ENCODE measurements at places on chromosomes 7 and 10.

DNA sequence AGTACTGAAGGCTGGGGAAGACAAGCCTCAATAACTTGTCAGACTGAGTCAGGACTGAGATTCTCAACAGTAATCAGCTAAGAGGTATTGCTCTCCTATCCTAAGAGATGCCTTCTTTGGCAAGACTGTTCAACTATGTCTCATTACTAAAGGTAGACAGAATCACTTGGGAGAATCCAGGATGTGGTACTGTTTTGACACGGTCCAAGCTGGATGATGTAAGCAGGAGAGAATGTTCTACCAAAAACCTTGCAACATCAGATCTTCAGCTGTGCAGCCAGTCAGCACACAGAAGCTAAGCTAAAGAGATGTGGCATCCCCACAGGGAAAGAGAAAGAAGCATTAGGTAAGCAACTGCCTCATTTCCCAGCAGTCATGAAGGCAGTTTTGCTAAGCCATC, 391.4 kb downstream of the NRG3 start:
- no peak for DNase-seq

DNA sequence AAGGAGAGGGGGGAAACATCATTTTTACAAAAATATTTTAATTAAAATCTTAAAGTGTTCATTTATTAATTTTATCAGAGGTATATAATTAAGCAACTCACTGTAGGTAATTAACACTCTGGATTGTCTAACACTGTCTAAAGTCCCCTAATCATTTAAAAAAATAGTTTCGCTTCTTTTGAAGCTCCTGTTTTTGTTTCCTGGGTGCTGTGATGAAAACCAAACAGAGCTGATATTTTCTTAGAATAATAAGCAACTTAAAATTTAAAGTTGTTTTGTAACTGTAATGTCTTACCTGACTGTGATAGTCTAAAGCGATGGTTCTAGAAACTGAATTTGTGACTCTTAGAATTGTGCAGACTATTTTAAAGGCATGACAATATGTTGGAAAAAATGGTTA, 961.0 kb downstream of the GATA3 start:
- DNase-seq = no peak

DNA sequence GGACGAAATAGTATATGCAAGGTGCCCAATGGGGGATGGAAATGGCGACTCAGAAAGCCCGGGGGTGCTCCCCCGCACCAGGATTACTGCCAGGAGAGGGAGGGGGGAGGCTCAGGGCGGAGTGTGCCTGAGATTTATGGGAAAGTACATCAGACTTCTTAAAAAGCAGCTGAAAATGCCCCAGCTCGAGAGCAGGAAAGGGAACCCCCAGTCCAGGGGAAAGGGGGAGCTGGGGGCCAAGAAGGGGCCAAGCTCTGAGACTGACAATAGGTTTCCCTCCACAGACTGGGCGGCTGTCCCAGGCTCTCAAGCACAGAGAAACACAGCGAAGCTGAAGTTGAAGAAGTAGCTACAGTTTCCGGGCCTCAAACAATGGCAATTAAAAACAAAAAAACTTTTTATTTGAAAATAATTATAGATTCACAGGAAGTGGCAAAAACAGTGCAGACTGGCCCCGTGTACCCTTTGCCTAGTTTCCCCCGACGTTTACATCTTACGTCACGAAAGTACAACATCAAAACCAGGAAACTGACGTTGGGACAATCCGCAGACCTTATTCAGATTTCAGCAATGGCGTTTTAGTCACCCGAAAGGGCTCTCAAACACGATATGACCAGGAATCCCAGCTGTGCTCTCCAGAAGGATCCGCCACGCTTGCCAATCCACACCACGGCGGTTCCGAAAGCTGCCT, 83.9 kb upstream of the FGFR2 start:
- no peak for DNase-seq

- DNase-seq = no peak
Observed at GRCh38 chr7:157791261-157791660, 454.5 kb downstream of the DNAJB6 start.

DNA sequence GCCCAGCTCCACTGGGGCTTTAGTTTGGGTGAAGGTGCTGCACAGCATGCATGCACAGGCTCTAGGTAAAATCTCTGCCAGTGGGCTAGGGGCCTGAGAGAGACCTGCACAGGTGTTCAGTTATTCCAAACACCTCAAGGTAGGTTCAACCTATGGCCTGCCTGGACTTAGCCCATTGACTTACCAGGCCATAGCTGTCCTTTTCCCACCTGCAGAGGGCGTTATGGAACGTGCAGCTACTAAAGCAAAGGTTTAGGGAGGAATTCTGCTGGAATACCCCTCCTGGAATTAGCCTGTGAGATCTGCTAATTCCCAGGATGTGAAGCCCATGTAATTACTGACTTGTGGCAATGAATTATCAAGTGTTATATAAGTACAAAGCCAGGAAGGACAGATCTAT, 3.6 kb downstream of the VWC2 start:
- DNase-seq = no peak

DNA sequence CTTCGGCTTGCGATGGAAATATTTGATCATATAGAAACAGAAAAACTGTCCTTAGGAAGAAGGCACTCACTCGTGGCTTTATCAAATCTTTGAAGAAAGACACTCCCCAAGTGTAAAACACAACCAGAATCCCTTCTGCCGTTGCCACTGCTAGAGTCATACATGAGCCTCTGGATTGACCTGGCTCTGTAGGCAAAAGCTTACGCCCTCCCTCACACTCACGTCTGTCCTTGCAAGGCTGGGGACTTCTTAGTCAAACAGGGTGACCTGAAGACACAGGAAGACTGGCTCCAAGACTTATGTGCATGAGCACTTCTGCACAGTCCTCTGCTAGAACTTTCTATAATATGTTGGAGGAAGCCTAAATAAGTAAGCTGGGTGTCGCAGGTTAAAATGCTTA, 135.4 kb upstream of the MDFIC start:
- no peak for DNase-seq
